ENCODE measurements at places on chromosomes 5 and 9.

DNA sequence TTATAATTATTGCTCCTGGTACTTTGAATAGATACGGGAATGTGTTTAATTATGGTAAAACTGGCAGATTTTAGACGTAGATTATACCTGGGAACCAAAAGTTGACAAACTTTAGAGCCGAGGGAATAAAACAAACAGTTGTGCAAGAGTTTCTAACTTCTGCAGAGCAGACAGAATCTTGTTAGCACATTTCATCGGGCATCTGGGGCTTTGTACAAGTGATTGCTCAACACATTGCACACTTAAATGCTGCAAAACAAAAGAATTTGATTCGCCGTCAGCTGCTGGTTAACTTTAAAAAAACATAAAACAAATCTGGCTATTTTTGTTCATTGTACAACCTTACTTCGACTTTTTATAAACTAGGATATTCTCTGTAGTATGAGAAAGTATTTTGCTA, 398.1 kb downstream of the MAN2A1 start:
- no peak for DNase-seq

- DNase-seq: no peak
Observed at GRCh38 chr5:37182667-37183066, 66.5 kb downstream of the CPLANE1 start.

DNA sequence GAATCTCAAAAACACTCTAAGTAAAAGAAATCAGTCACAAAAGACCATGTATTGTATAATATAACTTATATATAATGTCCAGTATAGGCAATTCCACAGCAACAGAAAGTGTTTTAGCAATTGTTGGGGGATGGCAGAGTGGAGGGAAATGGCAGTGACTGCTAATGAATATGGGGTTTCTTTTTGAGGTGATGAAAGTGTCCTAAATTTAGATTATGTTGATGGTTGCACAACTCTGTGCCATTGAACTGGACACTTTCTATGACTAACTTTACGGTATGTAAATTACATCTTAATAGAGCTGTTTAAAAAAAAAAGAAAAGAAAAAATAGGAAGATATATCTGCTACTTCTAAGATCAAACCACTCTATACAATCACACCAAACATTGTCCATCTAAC, 124.9 kb upstream of the ZNF462 start:
- DNase-seq: no peak

DNA sequence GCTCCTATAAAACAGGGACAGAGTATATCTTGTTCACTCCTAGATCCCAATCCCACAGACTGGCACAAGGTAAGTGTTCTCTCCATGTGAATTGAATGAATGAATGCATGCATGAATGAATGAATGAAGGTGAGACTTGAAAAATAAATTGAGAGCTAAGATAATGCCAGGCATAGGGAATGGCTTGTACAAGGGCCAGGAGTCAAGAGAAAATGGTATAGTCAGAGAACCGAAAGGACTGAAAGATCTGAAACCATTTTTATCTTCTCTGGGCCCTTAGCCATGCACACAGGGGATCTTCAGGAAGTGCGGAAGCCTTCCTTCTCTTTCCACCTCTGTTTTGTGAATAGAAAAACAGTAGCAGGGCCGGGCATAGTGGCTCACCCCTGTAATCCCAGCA, 48.4 kb upstream of the FABP6 start:
- DNase-seq: no peak

- no peak for DNase-seq
Observed at GRCh38 chr5:161851691-161852299, 3.9 kb downstream of the GABRA1 start.

DNA sequence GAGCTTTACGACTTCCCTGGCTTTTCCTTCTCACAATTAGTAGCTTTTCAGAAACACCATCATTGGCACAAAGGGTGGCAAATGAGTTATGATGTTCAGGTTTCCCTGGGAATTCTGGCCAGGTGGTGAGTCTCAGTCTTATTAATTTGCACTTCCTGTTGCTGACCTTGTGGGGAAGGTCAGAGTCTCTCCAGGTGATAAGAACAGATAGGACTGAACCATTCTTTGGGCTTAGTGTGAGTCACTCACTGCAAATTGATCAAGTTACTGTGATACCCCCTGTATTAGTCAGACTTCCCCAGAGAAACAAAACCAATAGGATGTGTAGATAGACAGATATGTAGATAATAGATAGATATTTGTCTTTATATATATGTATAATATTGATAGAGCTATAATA, 53.8 kb upstream of the RANBP3L start:
- no peak for DNase-seq

DNA sequence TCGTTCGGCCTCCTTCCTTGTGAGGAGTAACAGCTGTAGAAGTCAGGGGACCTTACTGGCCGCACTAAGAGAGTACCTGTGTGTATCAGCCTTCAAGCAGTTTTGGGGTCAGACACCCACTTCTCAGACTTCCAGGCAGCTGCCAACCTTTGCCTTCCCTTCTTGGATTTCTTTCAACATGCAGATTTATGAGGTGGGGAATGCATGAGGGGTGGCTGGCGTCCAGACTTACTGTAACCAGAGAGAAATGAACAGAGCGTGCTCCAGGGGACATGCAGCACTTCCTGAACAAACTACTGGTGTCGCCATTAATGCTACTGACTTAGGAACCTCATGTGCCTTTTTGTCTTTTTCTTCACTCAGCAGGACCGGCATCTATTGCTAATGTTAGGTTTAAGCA, 46.7 kb downstream of the INSYN2B start:
- DNase-seq: no peak

GRCh38 chr9:17833846-17834245, 255.0 kb downstream of the SH3GL2 start:
- no peak for DNase-seq

GRCh38 chr5:150147670-150148069, 8.0 kb downstream of the PDGFRB start:
- DNase-seq: no peak

DNA sequence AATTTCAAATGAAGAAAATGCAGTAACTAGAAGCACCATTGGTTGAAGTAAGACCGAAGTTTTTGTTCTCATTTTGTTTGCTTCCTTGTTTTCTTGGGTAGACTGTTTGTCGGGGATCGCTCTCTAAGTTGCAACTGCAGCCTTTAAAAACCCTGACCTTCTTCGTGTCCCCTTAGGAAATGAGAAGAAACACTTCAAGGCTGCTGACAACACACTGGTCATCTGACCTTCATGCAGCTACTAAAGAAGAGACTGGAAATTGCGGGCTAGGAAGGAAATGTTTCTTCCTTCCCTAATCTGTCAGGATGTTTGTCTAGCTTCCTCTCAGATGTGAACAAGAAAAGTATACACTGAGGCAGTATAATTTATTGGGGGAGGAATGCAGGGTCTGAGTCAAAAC, 50.7 kb upstream of the CHSY3 start:
- no peak for DNase-seq

GRCh38 chr5:89668821-89669220, 740.7 kb downstream of the CETN3 start:
- DNase-seq: no peak

- DNase-seq: no peak
Observed at GRCh38 chr9:80698725-80699410, 990.5 kb downstream of the TLE1 start.

GRCh38 chr9:7402334-7403027, 397.1 kb downstream of the DMAC1 start:
- no peak for DNase-seq

DNA sequence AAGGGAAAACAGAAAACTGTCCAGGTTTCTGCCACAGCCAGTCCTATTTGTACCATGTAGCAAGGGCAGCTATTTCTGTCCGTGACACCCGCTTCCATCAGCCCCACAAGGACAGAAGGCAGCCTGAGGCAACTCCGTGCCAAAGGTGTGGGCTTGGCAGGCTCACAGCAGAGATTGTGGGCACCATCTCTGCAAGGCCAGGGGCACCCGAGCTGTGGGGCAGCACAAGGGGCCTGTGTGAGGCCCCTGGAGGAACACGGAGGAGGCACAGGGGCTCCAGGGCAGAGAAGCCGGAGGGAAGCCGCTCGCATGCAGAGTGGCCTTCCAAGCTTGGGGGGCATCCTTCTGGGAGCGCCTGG, 43.5 kb downstream of the COL23A1 start:
- DNase-seq: no peak

GRCh38 chr5:87399720-87400119, 13.0 kb downstream of the CCNH start:
- DNase-seq: no peak

DNA sequence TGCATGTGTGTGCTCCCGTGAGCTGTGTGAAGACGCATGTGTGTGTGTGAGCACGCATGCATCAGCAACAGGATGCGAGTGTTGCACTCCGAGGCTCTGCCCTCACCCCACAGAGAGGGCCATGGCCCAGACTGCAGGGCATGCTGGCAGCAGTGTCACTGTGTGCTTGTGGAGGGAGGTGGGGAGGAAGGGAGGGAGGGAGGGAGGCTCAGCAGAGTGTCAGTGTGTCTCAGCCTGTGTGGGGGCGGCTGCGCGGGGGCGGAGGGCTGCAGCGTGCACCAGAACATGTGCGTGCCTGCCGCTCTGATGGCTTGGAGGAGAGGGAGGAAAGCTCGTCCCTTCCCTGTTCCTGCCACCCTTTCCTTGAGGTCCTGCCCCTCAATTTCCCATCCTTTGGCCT, 5.3 kb downstream of the CAMK2A start:
- no peak for DNase-seq

- no peak for DNase-seq
Observed at GRCh38 chr5:82772281-82772680, 304.9 kb downstream of the TMEM167A start.

- DNase-seq: no peak
Observed at GRCh38 chr5:151950706-151951105, 26.1 kb upstream of the GLRA1 start.

GRCh38 chr9:90999425-91000397, 198.1 kb downstream of the SYK start:
- DNase-seq: no peak

Measured in GM13976 (cell line).